Activated T-cell treated with anti-CD3 and anti-CD28 coated beads, Interleukin-2, amount 50 U/mL, for 1 hour (primary cell): ENCODE measurements at places on chromosomes 6 and 20.

- no peak for DNase-seq
These were observed 81.6 kb downstream of the MRPL14 start for GRCh38 chr6:44045672-44046015.

GRCh38 chr6:118932421-118932820 lies 2.5 kb downstream of the MCM9 start:
- DNase-seq = no peak

- DNase-seq = no peak
These were observed 36.8 kb downstream of the C6orf118 start for GRCh38 chr6:165272585-165272984.

GRCh38 chr20:17021481-17021880 lies 205.4 kb upstream of the PCSK2 start:
- DNase-seq = no peak

GRCh38 chr6:157585274-157586087 lies 204.5 kb downstream of the ZDHHC14 start:
- no peak for DNase-seq

DNA sequence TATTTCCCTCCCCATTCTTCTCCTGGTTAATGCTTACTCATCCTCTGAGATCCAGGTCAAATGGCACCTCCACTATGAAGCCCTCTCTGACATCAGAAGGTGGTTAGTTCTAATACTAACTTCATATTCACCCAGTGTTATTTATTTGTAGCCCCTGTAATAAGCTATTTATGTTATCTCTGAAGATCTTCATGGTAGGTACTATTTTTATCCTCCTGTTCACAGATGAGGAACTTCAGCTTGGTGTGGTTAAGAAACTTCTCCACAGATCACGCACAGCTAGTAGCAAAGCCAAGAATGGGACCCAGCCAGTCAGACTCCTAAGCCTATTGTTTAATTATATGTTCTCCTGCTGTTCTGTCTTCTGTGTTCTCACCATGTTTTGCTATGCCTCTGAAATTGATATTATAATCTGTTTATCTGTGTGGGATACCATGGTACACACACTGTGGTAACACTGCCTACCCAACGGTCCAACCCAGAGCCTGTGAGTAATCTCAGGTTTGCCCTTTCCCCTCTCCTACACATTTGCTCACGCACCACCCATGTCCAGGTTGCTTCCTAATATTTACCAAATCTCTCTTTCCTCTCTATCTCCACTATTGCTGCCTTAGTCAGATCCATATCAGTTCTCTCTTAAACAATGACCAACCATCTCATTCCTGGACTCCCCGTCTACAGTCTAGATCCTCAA lies 98.4 kb downstream of the IPCEF1 start:
- DNase-seq = no peak

DNA sequence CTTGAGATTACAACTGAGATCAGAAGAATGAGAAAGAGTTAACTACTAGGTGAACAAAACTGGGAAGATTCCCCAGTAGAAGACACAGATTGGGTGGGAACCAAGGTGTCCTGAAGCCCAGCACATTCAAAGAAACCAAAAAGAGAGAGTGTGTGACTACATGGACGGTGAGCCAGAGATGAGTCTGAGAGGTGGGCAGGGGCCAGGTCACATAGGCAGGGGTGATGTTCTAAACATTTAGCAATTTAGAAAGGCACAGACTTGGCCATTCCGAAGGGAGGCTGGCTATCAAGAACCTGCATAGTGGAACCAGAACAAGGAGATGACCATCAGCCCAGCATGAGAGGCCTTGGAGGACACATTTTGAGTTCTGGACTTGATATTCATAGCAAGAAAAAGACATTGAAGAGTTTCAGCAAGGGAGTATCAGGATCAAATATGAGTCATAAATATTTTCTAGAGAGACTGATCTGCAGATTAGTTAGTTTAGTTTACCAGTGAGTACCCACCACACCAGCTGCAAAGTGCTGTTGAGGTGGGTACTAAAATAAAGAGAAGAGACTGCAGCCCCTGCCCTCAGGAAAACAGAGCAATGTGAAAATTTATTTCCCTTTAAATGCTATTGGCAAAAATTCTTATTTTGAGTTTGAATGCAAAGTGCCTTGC lies 340.5 kb upstream of the PRDM1 start:
- no peak for DNase-seq

- DNase-seq = no peak
These were observed 55.5 kb downstream of the SLC22A2 start for GRCh38 chr6:160203076-160203475.

DNA sequence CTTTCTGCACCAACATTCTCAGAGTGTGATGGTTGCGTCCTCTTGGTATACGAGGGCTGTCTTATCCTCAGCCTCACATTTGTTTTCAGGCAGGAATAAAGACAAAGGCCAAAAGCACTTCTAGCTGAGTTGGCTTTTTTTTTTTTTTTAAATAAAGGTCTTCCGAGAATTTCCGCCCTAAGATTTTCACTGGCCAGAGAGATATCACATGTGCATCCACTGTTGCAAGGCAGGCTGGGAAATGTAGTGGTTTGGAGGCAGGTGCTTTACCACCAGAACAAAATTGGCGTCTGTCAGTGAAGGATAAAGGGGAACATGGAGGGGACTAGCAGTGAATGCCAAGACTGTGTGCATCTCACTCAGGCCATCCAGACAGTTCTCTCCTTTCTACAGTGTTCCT lies 334.9 kb upstream of the SOX4 start:
- no peak for DNase-seq

DNA sequence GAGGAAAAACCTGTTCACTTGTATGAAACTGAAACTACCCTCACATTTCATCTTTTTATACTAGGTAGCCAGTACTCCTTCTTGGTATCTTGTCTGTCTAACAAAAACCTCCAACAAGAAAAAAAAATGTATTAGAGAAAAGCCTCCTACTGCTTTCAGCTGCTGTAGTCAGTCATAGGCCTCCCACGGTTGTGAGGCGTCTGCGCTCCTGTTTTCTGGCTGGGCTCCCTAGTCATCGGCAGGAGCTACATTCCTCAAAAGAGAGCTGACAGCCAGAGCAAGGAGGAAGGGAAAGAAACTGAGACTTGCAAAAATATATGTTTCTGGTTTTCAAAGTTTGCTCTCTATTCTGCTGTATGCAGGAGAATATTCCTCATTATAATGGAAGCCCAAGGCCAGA lies 517.0 kb downstream of the LMBRD1 start:
- DNase-seq = no peak

GRCh38 chr6:114151064-114151690 lies 180.2 kb upstream of the HDAC2 start:
- no peak for DNase-seq

GRCh38 chr20:18724788-18725464 lies 88.7 kb upstream of the SCP2D1 start:
- no peak for DNase-seq

DNA sequence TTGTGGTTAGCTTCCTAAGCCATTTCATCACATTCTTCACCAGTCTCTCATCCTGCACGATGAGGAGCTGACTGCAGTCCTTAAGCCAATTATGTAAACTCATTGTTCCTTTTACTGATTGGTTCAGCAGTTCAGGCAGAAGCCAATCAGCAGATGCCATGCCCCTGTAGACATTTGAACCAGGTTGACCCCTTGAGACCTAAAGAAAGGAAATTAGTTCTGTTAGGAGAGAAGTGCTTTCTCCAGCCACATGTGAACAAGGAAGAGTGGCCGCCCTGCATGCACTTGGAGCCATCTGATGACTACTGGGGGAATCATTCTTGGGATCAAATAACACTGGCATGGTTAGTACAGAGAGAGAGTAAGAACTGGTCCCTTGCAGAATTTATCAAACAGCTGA lies 535.2 kb upstream of the ID4 start:
- no peak for DNase-seq

- no peak for DNase-seq
These were observed 45.1 kb downstream of the HNF4A start for GRCh38 chr20:44400671-44400969.

GRCh38 chr20:8287340-8287739 lies 155.3 kb downstream of the PLCB1 start:
- DNase-seq = no peak

DNA sequence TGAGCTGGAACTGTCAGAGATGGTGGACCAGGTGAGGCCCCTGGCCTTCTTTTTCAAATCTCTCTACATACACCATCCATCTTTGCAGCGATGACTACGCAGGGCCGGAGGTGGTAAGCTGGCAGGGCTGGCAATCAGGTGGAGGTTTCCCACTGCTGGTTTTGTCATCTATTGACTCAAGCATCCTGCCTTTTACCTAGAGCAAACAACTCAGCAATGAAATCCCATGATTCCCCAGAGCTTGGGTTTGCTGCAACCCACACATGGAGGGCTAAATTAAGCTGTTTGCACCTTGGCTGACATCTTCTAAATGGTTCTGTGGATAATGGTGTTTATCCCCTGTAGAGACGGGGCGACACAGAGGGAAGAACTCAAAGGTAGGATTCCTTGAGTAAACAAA lies 170.2 kb downstream of the SCP2D1 start:
- DNase-seq = no peak
